ENCODE measurements at places on chromosomes 13 and 19. TPM values are rescaled to one million over a fixed set of nuclear protein-coding genes. Genes with fewer than 3 reads are reported as not detected.

The ZNF547 gene
- total RNA-seq = 5.5 TPM

The ACTMAP gene
- 4.8 TPM for total RNA-seq

The CEACAM21 gene
- 3.5 TPM for total RNA-seq

The GJA3 gene
- 4.4 TPM for total RNA-seq

The LINGO3 gene
- not detected for total RNA-seq

The SMAD9 gene
- total RNA-seq = 32.3 TPM
